Large intestine (tissue), 12 donors: ENCODE measurements at places on chromosomes 7 and 10. TPM values are rescaled to one million over a fixed set of nuclear protein-coding genes. Genes with fewer than 3 reads are reported as not detected.

The CRHR2 gene
- 0.31 TPM for polyA plus RNA-seq

The MYL10 gene
- not detected for polyA plus RNA-seq

DNA sequence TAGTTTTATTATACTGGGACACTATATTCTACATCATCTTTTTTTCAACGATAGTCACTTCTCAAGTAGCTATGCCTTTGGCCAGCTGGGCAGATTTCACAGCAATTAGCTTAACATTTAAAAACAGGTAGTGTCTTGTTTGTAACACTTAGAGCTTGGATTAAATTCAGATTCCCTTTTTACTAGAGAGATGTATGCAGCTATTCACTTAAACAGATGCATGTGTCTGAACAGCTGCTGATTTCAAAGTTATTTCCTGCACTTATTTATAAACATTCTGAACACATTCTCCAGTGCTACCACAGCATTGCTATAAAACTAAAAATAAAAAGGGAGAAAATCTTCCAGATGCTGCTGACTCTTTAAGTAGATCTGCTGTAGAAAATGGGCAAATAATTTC, 637.2 kb downstream of the POM121L12 start:
- DNase-seq: no peak

DNA sequence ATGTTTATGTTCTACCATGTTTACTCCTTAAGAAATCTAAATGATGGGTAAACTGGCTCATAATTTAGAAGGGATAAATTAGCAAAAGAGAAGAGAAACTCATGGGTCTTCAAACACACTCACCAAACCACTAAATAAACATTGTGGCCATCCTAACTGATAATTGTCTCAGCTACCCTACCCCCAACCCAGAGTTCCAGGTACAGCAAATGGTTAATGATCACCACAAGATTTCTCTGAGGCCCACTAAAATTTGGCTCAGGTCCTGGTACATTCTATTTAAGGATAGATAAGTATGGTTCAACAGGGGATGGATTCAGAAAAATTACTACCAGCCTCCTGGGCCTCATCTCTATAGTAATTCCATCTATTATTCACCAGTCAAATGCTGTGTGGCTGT, 21.4 kb downstream of the SLC25A13 start:
- no peak for DNase-seq

- peak; percentile 59 for DNase-seq
These were observed 162.7 kb downstream of the AKR1D1 start for GRCh38 chr7:138238734-138239659.

DNA sequence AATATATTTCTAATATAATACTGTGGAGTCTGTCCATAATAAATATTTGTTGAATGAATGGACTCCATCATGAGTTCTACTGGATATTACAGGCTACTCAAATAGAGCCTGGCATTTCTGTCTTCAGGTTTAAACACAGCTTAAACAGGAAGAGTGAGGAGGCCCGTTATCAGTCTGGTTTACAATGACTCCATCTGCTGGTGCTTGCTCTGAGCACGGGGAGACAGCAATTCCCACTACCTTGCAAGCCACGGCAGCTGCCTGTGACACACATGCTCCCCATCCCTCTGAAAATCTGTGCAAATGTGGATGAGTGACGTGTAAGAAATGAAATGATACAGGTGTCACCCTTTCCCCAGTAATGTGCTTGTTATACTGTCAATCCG, 293.5 kb upstream of the IMMP2L start:
- no peak for DNase-seq

DNA sequence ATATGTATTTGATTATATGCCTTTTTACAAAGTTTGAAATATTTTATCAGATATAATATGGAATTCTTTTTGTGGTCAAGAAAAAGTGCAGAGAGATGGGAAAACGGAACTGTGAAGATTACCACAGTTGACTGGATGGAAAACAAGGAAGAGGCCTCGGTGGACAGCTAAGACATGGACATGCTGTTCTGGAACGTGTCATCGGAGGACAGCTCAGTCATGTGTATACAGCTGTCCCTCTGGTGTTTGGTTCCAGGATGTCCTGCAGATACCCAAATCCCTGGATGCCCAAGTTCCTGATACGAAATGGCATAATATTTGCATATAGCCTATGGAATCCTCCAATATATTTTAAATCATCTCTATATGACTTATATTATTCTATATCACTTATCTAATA, 49.4 kb downstream of the TRIL start:
- DNase-seq: no peak
